Urinary bladder (tissue), 4 donors: ENCODE measurements at places on chromosomes 1 and 21. TPM values are rescaled to one million over a fixed set of nuclear protein-coding genes. Genes with fewer than 3 reads are reported as not detected.

The CFAP126 gene
- not detected for total RNA-seq

The AQP10 gene
- total RNA-seq, result not detected

The SPTA1 gene
- total RNA-seq, result 3.9 TPM

The CDCA8 gene
- total RNA-seq, result 3.1 TPM

The SYCP1 gene
- not detected for total RNA-seq

The SYT14 gene
- 2.4 TPM for total RNA-seq

The DISP3 gene
- total RNA-seq, result 0.16 TPM

The LINGO4 gene
- 0.16 TPM for total RNA-seq

The TNFRSF1B gene
- total RNA-seq, result 11.7 TPM

The DNALI1 gene
- 2.0 TPM for total RNA-seq

The FAM177B gene
- 0.53 TPM for total RNA-seq

The SELL gene
- 5.1 TPM for total RNA-seq

- DNase-seq, result no peak
These were observed 37.4 kb upstream of the A3GALT2 start for GRCh38 chr1:33358114-33358794.

- DNase-seq, result no peak
These were observed 10.7 kb upstream of the DMBX1 start for GRCh38 chr1:46478721-46479485.

- no peak for DNase-seq
These were observed 6.6 kb downstream of the WDR77 start for GRCh38 chr1:111442457-111442856.

GRCh38 chr1:12125422-12126355 lies 41.1 kb upstream of the TNFRSF1B start:
- no peak for DNase-seq

DNA sequence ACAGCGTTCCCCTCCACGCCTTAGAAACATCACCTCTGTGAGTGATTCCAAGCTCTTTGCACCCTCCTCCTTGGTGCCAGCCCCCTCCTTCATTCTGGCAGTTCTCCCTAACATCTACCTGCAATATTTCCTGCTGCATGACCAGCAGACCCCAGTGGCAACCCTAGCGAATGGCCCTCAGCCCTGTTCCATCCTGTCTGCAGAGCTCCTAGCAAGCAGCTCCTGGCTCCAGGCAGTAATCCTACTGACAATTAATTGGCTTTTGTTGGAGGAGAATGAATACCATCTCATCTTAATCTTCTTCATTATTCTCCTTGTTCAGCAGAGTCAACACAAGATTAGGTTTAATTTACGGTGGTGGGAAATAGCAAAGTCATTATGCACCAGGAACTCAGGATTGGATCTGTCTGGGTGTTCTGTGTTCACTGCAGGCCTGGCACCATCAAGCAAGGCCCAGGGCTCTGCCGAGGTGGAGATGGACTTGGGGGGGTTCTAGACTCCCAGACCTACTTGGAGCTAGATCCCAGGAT lies 12.4 kb downstream of the FBXO2 start:
- no peak for DNase-seq

- no peak for DNase-seq
These were observed 17.4 kb downstream of the LDLRAP1 start for GRCh38 chr1:25560788-25561187.

- no peak for DNase-seq
These were observed 16.5 kb downstream of the SPOCD1 start for GRCh38 chr1:31799196-31799894.

GRCh38 chr1:241934866-241935265 lies 22.7 kb upstream of the BECN2 start:
- DNase-seq, result no peak

DNA sequence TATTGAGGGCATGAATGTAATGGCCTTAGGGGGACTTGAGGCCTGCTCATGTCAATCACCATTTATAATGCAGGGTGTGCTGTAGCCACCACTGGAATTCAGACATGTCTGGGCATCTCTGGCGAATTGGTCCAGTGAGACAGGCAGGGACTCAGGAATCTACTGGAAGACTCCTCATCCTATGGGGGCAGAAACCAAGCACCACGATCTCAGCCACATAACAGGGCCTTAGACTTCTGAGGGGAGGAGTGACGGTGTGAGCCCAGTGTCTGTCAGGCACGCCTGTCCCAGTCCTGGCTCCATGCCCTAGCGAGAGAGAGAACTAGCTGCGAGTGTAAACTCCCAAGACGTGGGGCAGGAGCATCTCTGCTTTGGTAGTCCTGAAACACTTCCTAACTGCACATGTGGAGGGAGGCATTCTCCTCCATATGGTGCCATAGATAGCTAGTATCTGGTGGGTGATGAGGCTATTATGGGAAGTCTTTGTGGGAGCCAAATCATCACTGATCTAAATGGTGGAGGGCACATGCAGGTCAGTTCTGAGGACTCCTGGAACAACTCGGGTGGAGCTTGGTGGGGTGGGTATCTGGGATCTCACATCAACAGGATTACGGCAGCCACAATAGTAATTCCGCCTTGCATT lies 29.8 kb upstream of the KIAA0040 start:
- DNase-seq, result no peak

DNA sequence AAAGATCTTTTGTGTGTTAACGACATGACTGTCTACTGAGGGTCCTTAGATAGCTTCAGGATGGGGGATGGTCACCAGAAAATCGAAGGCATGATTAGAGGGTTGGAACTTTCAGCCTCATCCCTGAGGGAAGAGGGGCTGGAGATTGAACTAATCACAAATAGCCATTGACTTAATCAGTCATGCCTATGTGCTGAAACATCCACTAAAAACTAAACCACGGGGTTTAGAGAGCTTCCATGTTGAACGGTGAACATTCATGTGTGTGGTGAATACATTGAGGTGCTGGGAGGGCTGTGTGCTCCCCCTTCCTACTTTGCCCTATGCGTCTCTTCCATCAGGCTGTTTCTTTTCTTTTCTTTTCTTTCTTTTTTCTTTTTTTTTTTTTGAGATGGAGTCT lies 17.0 kb downstream of the RBP7 start:
- DNase-seq, result no peak

DNA sequence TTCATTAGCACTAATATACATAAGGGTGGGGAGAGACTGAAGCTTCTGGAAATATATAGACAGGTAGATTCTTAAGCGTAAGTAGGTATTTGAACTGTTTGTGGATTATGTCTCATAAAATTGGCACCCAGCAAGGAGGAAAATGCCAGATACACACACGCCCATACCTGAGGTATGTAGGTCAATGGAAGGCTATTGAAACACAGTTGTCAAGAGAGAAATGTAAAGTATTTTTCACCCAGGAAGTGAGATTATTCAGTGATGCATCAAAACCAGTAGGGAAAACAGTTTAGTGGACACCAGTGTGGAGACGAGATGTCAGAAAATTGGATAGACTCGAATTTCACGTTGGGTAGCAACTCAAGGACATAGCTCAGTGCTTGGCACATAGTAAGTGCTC lies 4.7 kb upstream of the RSPH1 start:
- DNase-seq, result no peak

GRCh38 chr1:12157366-12158231 lies 9.2 kb upstream of the TNFRSF1B start:
- DNase-seq, result no peak

- no peak for DNase-seq
These were observed 238.3 kb upstream of the ESRRG start for GRCh38 chr1:216961516-216961915.

DNA sequence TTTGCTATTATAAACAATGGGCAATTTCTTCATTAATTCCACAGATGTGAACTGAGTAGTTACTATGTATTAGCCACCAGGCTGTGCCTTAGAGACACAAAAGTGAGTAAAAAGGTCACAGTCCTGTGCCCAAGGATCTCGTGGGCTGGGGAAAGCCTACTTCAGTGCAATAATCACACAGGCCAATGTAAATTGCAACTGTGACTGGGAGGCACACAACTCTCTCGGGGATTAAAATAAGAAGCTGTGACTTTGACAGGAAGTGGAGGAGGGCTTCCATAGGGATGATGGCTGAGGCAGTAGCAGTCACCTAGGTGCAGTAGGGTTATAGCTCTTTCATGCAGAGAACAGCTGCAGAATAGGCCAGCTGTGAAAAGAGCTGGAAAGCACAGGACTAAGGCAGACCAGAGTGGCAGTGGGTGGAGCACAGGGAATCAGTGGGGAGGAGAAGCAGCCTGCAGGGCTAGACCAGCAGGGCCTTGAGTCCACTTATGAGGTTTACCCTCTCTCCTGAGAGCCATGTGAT lies 121.9 kb downstream of the MAB21L3 start:
- DNase-seq, result no peak

DNA sequence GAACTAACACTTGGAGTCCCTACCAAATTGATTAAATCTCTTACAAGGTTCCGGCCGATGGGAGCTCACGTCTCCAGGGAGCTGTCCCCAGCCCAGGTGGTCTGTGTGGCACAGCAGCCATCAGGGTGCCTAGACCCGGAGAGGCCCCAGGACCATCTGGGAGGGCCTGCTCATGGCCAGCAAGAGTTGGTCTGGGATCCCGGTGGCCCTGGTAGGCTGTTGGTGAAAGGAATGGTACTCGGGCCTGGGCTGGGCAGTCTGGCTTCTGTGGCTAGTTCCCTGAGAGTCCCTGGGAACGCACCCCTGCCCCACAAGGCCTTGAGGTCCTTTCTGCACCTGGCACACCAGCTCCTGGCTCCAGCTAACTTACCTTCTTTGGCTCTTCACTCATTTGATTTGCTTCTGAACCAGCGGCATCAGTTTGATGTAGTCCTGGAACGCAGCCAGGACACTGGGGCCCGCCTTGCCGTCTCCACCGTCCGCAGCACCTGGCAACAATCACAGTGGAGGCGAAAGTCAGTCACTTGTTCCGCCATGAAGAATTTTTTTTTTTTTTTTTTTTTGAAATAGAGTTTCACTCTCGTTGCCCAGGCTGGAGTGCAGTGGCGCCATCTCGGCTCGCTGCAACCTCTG lies 62.5 kb downstream of the SCCPDH start:
- no peak for DNase-seq

GRCh38 chr1:19559641-19560040 lies 74.3 kb upstream of the CAPZB start:
- no peak for DNase-seq

GRCh38 chr1:18344755-18345154 lies 136.0 kb upstream of the KLHDC7A start:
- DNase-seq, result no peak

DNA sequence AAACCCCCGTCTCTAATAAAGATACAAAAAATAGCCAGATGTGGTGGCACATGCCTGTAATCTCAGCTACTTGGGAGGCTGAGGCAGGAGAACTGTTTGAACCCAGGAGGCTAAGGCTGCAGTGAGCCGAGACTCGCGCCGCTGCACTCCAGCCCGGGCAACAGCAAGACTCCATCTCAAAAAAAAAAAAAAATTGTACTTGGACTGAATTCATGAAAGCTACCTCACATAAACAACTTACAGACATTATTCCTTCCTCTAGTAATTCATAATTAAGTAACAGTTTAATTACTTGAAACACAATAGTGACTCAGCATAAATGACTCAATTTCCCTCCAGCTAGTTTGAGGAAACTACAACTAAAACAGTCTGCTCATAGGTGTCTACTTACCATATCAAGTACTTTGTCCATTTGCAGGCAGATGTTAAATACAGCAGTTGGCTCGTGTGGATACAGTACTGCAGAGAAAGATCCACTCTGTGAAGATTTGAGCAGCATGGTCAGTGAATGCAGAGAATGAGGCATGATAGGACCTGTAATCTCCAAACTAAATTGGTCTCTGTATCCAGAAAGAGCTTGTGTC lies 9.4 kb downstream of the DONSON start:
- DNase-seq, result no peak

GRCh38 chr21:21341041-21341440 lies 342.8 kb downstream of the NCAM2 start:
- DNase-seq, result no peak

DNA sequence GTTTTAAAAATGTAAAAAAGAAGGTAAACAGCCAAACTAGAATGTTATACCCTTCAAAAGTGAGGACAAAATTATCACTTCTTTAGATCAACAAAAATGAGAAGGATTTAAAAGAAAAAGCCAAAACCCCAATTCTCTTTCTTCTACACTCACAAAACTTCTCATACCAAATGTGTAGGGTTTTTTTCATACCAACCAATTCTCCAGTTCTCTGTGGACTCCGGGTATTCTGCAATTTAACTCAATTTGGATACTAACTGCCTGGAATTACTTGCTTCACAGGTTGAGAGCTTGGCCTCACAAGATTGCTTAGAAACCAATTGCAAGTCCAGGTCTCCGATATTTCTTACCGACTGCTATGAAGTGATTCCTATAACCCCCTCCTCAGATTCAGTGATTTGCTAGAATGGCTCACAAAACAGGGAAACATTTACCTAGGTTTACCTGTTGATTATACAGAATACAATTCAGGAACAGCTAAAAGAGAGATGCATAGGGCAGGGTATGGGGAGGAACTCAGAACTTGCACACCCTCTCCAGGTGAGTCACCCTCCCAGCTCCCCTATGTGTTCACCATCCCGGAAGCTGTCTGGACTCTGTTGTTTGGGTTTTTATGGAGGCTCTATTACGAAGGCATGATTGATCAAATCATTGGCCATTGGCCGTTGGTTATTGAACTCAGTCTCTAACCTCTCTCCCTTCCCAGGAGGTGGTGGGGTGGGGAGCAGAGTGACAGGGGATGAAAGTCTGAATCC lies 67.1 kb downstream of the CAMTA1 start:
- no peak for DNase-seq

GRCh38 chr21:33244082-33244778 lies 14.5 kb downstream of the IFNAR2 start:
- DNase-seq, result no peak

DNA sequence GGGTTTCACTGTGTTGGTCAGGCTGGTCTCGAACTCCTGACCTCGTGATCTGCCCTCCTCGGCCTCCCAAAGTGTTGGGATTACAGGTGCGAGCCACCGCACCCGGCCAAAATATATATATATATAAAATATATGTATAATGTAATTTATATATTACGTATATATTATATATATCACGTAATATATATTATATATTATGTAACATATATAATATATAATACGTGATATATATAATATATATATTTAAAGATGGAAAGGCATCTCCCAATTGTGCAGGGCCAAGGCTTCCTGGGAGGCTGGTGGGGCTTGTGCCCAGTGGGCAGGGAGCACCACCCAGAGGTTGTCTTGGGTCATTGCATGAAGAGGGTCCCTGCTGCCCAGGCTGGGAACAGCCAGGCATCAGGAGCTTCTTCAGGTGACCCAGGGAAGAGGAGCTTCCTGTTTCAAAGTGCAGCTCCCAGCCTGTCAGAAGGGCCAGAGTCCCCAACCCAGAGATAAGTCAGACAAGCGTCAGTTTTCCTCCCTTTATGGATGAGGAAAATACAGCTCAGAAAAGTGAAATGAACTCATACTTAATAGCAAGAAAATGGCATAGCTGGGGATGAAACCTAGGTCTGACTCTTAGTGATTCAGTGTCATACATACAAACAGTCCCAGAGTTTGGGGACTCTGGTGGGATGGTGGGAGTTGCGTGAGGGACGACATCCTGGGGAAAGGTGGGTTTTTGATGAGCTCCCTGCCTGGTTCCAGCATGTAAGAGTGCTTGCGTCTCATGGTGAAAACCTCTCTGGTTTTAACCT lies 12.0 kb downstream of the UBE2Q1 start:
- no peak for DNase-seq
